ENCODE measurements at places on chromosomes 7 and 10. TPM values are rescaled to one million over a fixed set of nuclear protein-coding genes. Genes with fewer than 3 reads are reported as not detected.

- H3K27ac ChIP-seq: no peak within 1 kb of the TSS
- H3K4me3 ChIP-seq: peak within 1 kb of the TSS; percentile 34
- no peak for DNase-seq
- peaks cover 79% of the 10 kb centered on the region for H3K27me3 ChIP-seq
- H3K36me3 ChIP-seq: no peaks in the 10 kb centered on the region
These were observed at the start of gene TBX20 for GRCh38 chr7:35253710-35254495. Gene TBX20 (minus strand): TSS chr7:35254100. CDS start chr7:35253620, 480 bp downstream.

DNA sequence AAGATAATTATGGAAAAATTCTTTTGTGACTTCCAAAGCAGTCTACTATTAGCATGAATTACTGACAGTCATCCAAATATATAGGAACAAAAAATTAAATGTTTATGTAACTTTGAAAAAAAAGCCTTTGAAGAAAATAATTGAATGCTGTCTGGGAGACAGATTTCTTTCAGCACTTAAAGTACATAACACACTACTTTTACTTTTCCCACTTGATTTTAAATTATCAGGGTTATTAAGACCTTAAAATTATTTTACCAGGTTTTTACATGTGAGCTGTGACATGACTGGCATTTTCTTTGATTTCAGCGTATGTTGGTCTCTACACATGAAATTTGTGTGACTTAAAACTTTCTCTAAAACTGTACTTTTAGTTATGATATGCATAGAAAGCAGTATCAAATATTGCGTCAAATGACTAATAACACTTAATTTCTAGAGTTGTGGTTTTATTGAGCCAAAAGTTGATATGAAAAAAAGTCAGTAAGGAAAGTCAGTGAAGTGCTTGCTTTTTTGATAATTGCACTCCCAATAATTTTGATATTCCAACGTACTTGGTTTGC lies 3.1 kb downstream of the PTEN start:
- H3K4me1 ChIP-seq: peaks cover 19% of the 10 kb centered on the region
- H3K36me3 ChIP-seq: no peaks in the 10 kb centered on the region
- H3K4me3 ChIP-seq: peak overlapping the region; percentile 97
- H3K27me3 ChIP-seq: no peaks in the 10 kb centered on the region

The PLEKHS1 gene
- 3.6 TPM for polyA plus RNA-seq

DNA sequence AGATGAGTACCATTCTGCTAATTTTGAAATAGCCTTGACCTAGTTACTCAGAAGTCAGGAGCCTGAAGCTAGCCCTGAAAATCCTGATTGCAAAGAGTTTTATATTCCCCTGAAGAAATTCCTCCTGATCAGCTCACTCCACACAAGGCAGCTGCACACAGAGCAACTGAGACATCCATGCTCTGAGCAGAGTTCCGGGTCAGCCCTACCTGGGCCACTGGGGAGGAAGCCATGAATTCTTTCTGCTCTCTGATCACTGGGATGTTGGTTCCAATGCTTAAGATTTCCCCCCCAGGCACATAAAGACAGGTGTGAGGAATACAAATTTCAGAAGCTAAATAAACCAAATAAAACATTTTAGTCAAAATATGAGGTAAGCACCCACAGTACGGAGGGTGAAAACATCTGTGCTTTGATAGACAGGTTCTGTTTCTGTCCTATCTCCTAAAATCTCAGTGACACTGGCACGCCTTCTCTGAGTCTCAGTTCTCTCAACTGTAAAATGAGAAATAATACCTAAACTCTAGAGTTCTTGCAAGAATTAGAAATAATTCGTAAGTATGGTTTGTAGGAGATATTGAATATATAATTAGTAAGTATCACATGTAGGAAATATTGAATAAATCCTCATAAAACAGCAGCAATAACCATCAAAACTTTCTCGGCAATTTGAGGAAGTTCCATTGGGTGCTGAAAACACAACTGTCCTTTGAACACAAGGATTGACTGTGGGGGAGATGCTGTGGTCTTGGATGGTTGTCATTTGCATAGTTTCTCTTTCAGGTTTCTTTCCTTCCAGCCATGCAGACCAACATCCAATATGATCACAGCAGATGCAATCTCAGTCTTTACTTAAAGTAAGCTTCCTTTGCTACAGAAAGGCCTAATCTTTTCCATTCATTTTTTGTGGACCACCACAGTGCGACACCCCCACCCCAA lies 133.0 kb upstream of the TNS3 start:
- no peak for DNase-seq
- peaks cover 19% of the 10 kb centered on the region for H3K4me1 ChIP-seq
- H3K27ac ChIP-seq: no peak overlapping the region
- H3K27me3 ChIP-seq: no peaks in the 10 kb centered on the region
- H3K36me3 ChIP-seq: no peaks in the 10 kb centered on the region

DNA sequence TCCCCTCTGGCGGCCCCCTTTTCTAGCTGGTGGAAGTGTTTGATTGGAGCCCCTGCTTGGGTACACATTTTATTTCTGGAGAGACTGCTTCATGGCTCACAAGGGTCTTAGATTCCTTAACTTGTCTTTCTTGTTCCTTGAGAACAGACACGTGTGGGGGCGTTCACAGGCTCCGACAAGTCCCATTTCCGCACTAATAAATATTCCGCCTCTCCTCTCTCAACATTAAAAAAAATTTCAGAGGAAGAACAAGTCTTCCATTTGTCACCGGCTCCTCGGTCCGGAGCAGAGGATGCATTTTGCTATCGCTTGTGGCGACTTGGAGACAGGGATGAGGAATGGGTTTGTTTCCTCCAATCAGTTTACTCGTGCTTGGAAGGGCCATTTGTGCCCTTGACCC lies 134.0 kb upstream of the PODXL start:
- H3K27me3 ChIP-seq: no peaks in the 10 kb centered on the region
- no peaks in the 10 kb centered on the region for H3K4me1 ChIP-seq
- no peak for DNase-seq
- no peak overlapping the region for H3K27ac ChIP-seq

The EBF3 gene
- polyA plus RNA-seq: 1.3 TPM

DNA sequence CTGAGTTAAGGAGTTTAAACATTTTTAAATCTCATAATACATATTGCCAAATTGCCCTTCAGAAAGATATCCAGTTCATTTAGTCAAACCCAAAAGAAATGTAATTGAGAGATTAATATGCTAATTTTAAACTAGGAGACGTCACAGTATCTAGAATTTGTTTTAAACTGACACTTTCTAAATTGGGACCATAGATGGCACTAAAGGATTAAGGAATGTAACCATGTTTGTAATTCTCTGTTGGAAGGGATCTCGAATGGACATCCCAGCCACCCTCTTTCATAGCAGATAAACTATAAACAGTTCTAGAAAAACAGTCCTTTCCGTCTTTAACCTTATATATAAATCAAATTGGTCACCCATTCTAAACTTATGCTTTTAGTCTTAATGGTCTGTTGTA lies 30.0 kb upstream of the SAMD9L start:
- no peak overlapping the region for H3K27ac ChIP-seq
- H3K36me3 ChIP-seq: no peaks in the 10 kb centered on the region
- no peak overlapping the region for H3K4me3 ChIP-seq
- no peaks in the 10 kb centered on the region for H3K4me1 ChIP-seq

The SPOCK2 gene
- polyA plus RNA-seq: 2.8 TPM

GRCh38 chr7:141864765-141865447 lies 23.6 kb upstream of the PRSS37 start:
- no peaks in the 10 kb centered on the region for H3K4me1 ChIP-seq
- H3K27ac ChIP-seq: no peak overlapping the region
- no peaks in the 10 kb centered on the region for H3K27me3 ChIP-seq

The SLC16A9 gene
- 6.9 TPM for polyA plus RNA-seq

DNA sequence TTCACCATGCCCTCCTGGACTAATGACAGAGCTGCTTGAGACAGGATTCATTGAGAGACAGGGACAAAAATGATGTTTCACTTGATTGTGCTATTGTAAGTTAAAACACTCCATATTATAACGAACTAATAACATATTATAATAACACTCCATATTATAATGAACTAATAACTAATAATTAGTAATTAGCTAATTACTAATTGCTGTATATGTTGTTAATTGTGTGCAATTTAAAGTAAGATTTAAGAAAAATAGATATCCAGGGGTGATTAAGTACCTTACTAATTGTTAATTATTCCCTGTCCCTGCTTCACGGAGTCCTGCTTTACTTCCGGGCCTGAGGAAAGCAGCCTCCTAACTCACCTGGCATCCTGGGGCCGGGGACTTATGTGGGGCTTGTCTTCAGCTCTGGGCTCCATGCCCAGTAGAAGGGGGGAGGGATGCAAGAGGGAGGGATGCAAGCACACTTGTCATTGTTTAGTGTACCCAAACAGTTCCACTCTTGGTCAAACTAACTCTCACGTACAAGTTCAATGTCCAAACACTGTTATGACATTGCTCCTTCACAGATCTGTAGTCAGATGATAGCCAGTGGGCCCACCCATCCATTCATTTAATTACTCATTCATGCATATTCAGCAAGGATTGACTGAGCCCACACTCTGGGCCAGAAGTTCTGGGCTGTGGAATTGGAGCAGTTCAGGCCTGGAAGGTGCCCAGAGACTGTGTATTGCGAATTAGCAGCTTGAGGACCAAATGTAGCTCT lies 53.8 kb downstream of the COL13A1 start:
- H3K27ac ChIP-seq: no peak overlapping the region
- H3K4me1 ChIP-seq: no peaks in the 10 kb centered on the region
- no peaks in the 10 kb centered on the region for H3K36me3 ChIP-seq
- no peaks in the 10 kb centered on the region for H3K27me3 ChIP-seq
- H3K4me3 ChIP-seq: no peak overlapping the region
- no peak for DNase-seq

DNA sequence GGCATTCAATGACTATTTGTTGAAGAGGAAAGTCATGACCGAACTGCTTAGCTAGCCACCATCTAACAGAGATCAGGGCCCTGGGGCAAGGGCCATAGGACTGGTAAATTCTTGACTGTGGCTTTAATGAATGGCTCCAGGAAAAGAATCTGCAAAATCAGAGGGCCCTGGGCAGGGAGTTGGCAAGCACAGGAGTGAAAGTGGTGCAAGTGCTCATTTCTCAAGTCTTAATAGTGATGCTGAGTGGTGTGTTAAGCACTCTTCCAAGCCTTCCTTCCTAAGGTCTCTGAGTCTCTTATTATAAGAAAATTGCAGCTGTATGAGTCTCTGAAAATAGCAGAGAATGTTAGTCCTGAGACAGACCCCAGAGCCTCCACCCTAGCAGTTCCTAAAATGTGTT lies 46.3 kb upstream of the EGR2 start:
- H3K27me3 ChIP-seq: no peaks in the 10 kb centered on the region
- H3K4me1 ChIP-seq: no peaks in the 10 kb centered on the region
- H3K4me3 ChIP-seq: no peak overlapping the region
- H3K27ac ChIP-seq: no peak overlapping the region

DNA sequence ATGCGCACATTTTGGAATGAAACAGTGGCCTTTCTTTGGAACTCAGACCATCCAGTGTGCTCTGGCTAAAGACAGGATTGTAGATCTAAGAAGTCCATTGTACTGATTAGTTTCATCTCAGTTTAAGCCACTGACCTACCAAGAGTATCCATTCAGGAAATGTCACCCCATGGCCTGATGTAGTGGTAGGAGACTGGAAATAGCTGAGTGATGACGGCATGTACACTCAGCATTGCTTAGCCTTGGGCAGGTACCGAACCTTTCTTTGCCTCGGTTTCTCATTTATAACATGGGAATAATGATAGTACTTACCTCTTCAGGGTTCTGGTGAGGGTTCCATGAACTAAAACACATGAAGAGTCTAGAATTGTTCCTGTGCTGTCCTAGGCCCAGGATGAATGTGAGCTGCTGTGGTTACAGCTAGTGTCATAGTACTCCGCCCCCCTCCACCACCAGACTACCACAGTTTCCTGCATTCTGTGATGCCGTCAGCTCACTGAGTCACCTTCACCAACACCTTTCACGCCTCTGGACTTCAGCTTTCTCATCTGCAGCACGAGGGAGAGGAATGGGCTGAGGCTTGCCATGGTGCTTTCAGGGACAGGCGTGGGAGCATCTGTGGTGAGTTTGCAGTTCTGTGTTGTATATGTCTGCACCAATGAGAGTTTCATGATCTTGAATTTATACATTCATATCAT lies 484.0 kb upstream of the GALNT17 start:
- no peaks in the 10 kb centered on the region for H3K27me3 ChIP-seq
- H3K4me1 ChIP-seq: no peaks in the 10 kb centered on the region
- no peak overlapping the region for H3K4me3 ChIP-seq

The HABP2 gene
- polyA plus RNA-seq: not detected

GRCh38 chr7:149196151-149196704 lies 882 bp downstream of the ZNF282 start:
- H3K36me3 ChIP-seq: peaks cover 20% of the 10 kb centered on the region
- H3K27ac ChIP-seq: peak overlapping the region; percentile 93
- H3K27me3 ChIP-seq: no peaks in the 10 kb centered on the region
- H3K4me1 ChIP-seq: peaks cover 31% of the 10 kb centered on the region
- H3K4me3 ChIP-seq: peak overlapping the region; percentile 71

The HDAC9 gene
- 5.5 TPM for polyA plus RNA-seq

GRCh38 chr7:74480861-74481417 lies 27.2 kb downstream of the GTF2IRD1 start:
- H3K4me1 ChIP-seq: no peaks in the 10 kb centered on the region
- DNase-seq: peak; percentile 84
- H3K36me3 ChIP-seq: no peaks in the 10 kb centered on the region
- peak overlapping the region; percentile 87 for H3K27ac ChIP-seq

- H3K4me3 ChIP-seq: no peak overlapping the region
- no peak overlapping the region for H3K27ac ChIP-seq
- H3K27me3 ChIP-seq: peaks cover 26% of the 10 kb centered on the region
- no peaks in the 10 kb centered on the region for H3K36me3 ChIP-seq
- peaks cover 21% of the 10 kb centered on the region for H3K4me1 ChIP-seq
These were observed 4.8 kb downstream of the PTF1A start for GRCh38 chr10:23196915-23197314.

- H3K4me1 ChIP-seq: no peaks in the 10 kb centered on the region
- H3K36me3 ChIP-seq: no peaks in the 10 kb centered on the region
- DNase-seq: no peak
- H3K27me3 ChIP-seq: no peaks in the 10 kb centered on the region
- H3K27ac ChIP-seq: no peak overlapping the region
These were observed 42.0 kb downstream of the ZC3HC1 start for GRCh38 chr7:130008941-130009847.

- H3K4me1 ChIP-seq: no peaks in the 10 kb centered on the region
- H3K27ac ChIP-seq: no peak overlapping the region
- no peak overlapping the region for H3K4me3 ChIP-seq
- H3K36me3 ChIP-seq: no peaks in the 10 kb centered on the region
- H3K27me3 ChIP-seq: no peaks in the 10 kb centered on the region
These were observed 19.0 kb upstream of the DMBT1 start for GRCh38 chr10:122541541-122542002.

- no peak for DNase-seq
- no peaks in the 10 kb centered on the region for H3K27me3 ChIP-seq
- no peak overlapping the region for H3K4me3 ChIP-seq
These were observed 222.7 kb upstream of the DPP6 start for GRCh38 chr7:153829525-153829924.

DNA sequence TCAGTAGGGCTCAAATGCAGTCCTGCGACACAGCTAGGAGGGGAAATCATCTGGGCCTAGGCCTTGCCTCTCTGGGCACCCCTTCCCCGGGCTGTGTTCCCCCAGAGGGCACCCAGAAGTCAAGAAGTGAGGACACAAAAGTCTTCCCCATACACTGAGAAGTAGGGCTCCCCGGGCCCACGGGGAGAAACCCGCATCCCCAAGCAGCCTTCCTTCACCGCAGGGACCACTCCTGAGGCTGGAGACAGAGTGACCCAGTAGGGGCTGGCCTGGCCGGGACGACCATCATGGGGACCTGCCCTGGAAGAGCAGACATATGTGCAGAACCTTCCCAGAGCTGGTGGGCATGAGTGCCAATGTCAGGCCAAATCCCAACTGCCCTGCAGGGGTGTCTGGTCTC lies 163.5 kb downstream of the GFRA1 start:
- H3K27me3 ChIP-seq: no peaks in the 10 kb centered on the region
- H3K36me3 ChIP-seq: no peaks in the 10 kb centered on the region
- H3K4me1 ChIP-seq: no peaks in the 10 kb centered on the region
- no peak for DNase-seq
- no peak overlapping the region for H3K4me3 ChIP-seq

The RNF32 gene
- 3.7 TPM for polyA plus RNA-seq
